Stimulated activated CD4-positive, alpha-beta T cell treated with anti-CD3 and anti-CD28 coated beads, Interleukin-1b, Interleukin-23, amount 100 ng/mL, for 4 hours (primary cell): ENCODE measurements at places on chromosomes 5 and 9.

DNA sequence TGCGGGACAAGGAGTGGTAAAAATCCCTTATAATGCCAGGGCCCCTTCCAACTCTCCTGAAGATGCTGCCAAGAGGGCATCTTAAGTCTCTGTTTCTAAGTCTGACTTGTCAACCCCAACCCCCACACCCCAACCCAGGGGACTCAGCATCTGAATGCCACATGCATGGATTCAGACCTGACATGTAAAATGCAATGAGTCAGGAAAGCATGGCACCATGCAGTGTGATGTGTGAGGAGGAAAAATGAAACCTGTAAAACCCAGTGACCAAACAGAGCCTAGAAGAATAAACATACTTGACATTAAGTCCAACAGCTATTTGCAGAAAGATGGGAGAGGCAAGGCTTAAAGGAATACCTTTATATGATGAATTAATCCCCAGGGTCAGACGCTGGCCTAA, 112.4 kb downstream of the ASTN2 start:
- DNase-seq, result no peak

GRCh38 chr9:125436613-125437443, 175.2 kb downstream of the GAPVD1 start:
- DNase-seq, result no peak

GRCh38 chr5:89384391-89384790, 501.4 kb upstream of the MEF2C start:
- DNase-seq, result no peak

DNA sequence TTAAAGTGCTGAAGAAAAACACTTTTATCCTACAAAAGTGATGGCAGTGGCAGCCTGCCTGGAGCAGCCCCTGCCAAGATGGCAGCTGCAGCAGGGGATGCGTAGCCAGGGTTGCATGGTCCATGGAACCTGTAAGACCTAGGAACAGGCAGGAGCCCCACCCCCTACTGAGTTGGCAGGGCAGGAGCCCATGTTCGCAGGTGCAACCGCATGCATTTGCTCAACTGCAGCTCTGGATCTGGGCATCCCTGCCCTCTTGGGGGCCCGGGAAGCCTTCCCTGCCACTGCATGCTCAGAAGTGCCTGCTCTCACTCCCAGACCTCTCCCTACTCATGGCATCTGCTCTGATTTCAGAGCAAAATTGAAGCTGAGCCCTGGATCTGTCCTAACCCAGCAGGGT, 779.6 kb downstream of the CDH18 start:
- no peak for DNase-seq
